Bronchial smooth muscle cell (primary cell): ENCODE measurements at places on chromosomes 4 and X. TPM values are rescaled to one million over a fixed set of nuclear protein-coding genes. Genes with fewer than 3 reads are reported as not detected.

Gene CAPN6
- total RNA-seq: under 0.01 TPM in 1 of 2 replicates, not detected in the other

Gene USO1
- 58.1 and 100 TPM in 2 replicates for total RNA-seq

Gene CYBB
- not detected in 2 replicates for total RNA-seq

Gene AIFM1
- total RNA-seq: 18.4 and 24.1 TPM in 2 replicates

Gene AMTN
- not detected in 2 replicates for total RNA-seq

Gene TMPRSS11B
- not detected in 2 replicates for total RNA-seq

Gene LGI2
- total RNA-seq: under 0.01 TPM in 1 of 2 replicates, not detected in the other

Gene FDCSP
- total RNA-seq: not detected in 2 replicates

Gene CXCL6
- total RNA-seq: 5.0 and 14.3 TPM in 2 replicates

Gene PNMA5
- not detected in 2 replicates for total RNA-seq

Gene TLR6
- 0.69 and 0.95 TPM in 2 replicates for total RNA-seq

Gene PWWP3B
- under 0.01 TPM in 1 of 2 replicates, not detected in the other for total RNA-seq

Gene GAGE12F
- not detected in 2 replicates for total RNA-seq

Gene DRD5
- not detected in 2 replicates for total RNA-seq

Gene CCSER1
- not detected in 2 replicates for total RNA-seq

Gene TMEM255A
- not detected in 2 replicates for total RNA-seq

Gene MAGEA2
- 0.16 TPM in 1 of 2 replicates, not detected in the other for total RNA-seq

Gene RS1
- total RNA-seq: not detected in 2 replicates

Gene ARX
- total RNA-seq: not detected in 2 replicates

Gene NSG1
- 0.17 and 2.0 TPM in 2 replicates for total RNA-seq

Gene ZCCHC4
- total RNA-seq: 8.4 and 8.7 TPM in 2 replicates

Gene CENPE
- total RNA-seq: 0.52 and 3.8 TPM in 2 replicates

Gene MAGEA2B
- not detected in 2 replicates for total RNA-seq

Gene AWAT2
- total RNA-seq: not detected in 2 replicates

Gene FATE1
- total RNA-seq: not detected in 2 replicates

Gene SYTL5
- total RNA-seq: 0.60 and 1.6 TPM in 2 replicates

Gene NPY1R
- total RNA-seq: not detected in 2 replicates

Gene COX7B
- total RNA-seq: 529 and 596 TPM in 2 replicates

Gene ZMAT1
- under 0.01 TPM in 2 replicates for total RNA-seq

Gene ACE2
- under 0.01 TPM in 1 of 2 replicates, not detected in the other for total RNA-seq

Gene USP53
- 9.9 and 10.4 TPM in 2 replicates for total RNA-seq

Gene REELD1
- total RNA-seq: not detected in 2 replicates

Gene CFAP47
- under 0.01 TPM in 1 of 2 replicates, not detected in the other for total RNA-seq

Gene KIAA1210
- under 0.01 TPM in 1 of 2 replicates, not detected in the other for total RNA-seq

Gene BTC
- 0.26 and 0.63 TPM in 2 replicates for total RNA-seq

Gene REPS2
- total RNA-seq: 0.16 and 0.52 TPM in 2 replicates

Gene SUPT20HL2
- total RNA-seq: 0.16 TPM in 1 of 2 replicates, not detected in the other

Gene DAPP1
- 0.09 TPM in 1 of 2 replicates, not detected in the other for total RNA-seq

Gene SSX3
- total RNA-seq: not detected in 2 replicates
